Left ventricle myocardium superior (tissue), 1 donor: ENCODE measurements at places on chromosomes 5 and 9. TPM values are rescaled to one million over a fixed set of nuclear protein-coding genes. Genes with fewer than 3 reads are reported as not detected.

DNA sequence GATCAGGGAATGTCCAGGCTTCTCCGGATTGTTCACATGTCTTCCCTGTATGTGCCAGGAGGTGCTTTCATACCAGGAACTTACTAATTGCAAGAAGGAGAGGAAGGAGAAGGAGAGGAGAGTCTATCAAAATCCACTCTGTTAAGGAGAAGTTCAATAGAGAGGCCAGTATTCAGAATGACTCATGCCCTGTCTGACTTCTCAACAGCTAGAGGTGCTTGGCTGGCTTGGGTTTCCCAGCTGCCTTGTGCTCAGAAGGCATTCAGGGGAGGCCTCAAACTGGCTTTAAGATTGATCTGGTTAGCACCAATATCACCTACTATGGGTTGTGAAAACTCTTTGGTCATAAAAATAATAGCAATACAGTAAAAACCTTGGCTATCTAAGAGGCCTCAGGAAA lies 167.9 kb upstream of the GLRA1 start:
- DNase-seq = no peak

FCN1 gene
- 5.7 TPM for total RNA-seq

DNA sequence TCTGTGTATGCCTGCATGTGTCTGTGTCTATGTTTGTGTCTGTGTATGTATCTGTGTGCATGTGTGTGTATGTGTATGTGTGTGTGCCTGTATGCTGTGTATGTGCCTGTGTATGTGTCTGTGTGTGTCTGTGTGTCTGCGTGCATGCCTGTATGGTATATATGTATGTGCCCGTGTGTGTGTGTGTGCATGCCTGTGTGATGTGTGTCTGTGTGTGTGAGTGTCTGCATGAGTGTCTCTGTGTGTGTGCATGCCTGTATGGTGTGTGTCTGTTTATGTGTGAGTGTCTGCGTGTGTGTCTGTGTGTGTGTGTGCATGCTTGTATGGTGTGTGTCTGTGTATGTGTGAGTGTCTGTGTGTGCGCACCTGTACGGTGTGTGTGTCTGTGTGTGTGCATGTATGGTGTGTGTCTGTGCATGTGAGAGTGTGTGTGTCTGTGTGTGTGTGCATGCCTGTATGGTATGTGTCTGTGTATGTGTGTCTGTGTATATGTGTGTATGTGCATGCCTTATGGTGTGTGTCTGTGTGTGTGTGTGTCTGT lies 137.1 kb upstream of the IRX2 start:
- DNase-seq = no peak

DNA sequence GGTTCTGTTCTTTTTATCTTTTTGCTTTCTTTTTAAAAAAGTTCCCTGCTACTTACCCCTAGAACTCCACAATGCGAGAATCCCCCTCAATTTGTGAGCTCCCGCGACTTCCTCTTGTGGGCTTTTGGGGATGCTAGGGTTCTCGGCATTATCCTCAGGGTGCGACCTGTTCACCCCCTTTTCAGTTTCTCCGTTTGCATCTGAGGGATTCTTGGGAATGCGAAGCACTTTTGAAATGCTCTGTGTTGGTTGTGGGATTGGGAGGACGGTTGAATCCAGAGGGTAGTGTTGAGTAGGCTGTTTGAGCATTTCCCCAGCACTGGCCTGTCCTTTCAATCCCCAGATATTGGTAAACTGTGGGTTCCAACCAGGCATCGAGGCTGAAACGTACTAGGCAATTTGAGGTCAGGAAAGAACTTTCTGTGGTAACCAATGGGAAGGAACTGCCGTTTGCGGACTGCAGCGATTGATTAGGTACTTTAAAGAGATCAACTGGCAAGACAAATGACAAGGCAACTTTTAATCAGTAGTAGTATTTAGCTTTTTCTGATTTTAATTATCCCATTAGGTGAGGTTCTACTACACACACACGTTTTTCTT lies 415 bp downstream of the XRCC4 start:
- DNase-seq = no peak

GRCh38 chr5:172679628-172680212 lies 38.7 kb downstream of the NEURL1B start:
- DNase-seq = no peak
